ENCODE measurements at places on chromosomes 6 and 20. TPM values are rescaled to one million over a fixed set of nuclear protein-coding genes. Genes with fewer than 3 reads are reported as not detected.

Gene INSM1
- not detected for total RNA-seq

Gene ULBP2
- 2.5 TPM for total RNA-seq

Gene RAB44
- total RNA-seq: under 0.01 TPM

Gene PGC
- total RNA-seq: not detected

Gene FUT9
- total RNA-seq: not detected

Measured in smooth muscle cell of trachea (primary cell).